ENCODE measurements at places on chromosomes 16 and 17. TPM values are rescaled to one million over a fixed set of nuclear protein-coding genes. Genes with fewer than 3 reads are reported as not detected.

DNA sequence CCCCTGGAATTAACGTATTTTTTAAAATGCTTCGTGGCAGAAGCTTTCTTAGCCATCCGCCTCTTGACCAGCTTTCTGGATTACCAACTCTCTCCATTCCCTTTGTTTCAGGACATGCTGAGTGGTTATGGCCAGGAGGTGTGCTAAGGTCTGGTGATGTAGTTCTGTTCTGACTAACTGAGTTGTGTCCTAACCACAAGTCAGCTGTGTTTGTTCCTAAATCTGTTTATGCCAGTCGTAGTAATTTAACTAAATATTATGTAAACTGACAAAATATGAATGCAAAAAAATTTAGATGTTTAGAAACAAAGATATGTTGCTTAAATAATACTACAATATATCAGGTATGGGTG is 61.6 kb downstream of the MRTFB start:
- H3K36me3 ChIP-seq: peaks cover 4% of the 10 kb centered on the region
- no peaks in the 10 kb centered on the region for H3K27me3 ChIP-seq
- no peak for DNase-seq
- H3K27ac ChIP-seq: no peak overlapping the region
- peaks cover 1% of the 10 kb centered on the region for H3K4me1 ChIP-seq

Gene TBC1D3H
- 0.37 TPM for total RNA-seq

Gene CPPED1
- 41.3 TPM for total RNA-seq

Gene QRICH2
- 12.2 TPM for total RNA-seq

- H3K4me1 ChIP-seq: peaks cover 50% of the 10 kb centered on the region
- no peak overlapping the region for H3K4me3 ChIP-seq
- H3K36me3 ChIP-seq: no peaks in the 10 kb centered on the region
- H3K27me3 ChIP-seq: peaks cover 8% of the 10 kb centered on the region
Observed at GRCh38 chr17:77442976-77443747, 302.4 kb downstream of the SEC14L1 start.

DNA sequence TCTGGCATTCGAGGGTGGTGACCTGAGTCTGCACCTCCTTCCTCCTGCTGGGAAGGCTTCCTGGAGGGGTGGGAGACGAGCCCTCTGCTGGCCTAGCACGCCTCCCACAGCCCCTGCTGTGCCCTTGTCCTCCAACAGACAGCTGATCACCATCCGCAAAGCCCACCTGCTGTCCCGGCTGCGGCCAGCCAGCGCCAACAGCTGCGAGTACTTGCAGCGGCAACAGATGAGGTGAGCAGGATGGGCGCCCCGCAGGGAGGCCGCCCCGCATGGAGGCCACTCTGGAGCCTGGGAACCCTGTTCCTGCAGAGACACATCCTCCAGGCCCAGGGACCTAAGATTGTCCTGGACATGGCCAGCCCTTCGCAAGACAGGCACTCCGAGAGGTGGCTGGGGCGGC is 21.6 kb downstream of the UBALD1 start:
- peaks cover 16% of the 10 kb centered on the region for H3K4me1 ChIP-seq
- DNase-seq: peak; percentile 78
- peaks cover 5% of the 10 kb centered on the region for H3K27me3 ChIP-seq
- H3K27ac ChIP-seq: peak overlapping the region; percentile 88

GRCh38 chr17:34673516-34673915 is 94.1 kb downstream of the TMEM132E start:
- H3K4me1 ChIP-seq: no peaks in the 10 kb centered on the region
- no peak overlapping the region for H3K4me3 ChIP-seq
- H3K27ac ChIP-seq: no peak overlapping the region
- no peak for DNase-seq

DNA sequence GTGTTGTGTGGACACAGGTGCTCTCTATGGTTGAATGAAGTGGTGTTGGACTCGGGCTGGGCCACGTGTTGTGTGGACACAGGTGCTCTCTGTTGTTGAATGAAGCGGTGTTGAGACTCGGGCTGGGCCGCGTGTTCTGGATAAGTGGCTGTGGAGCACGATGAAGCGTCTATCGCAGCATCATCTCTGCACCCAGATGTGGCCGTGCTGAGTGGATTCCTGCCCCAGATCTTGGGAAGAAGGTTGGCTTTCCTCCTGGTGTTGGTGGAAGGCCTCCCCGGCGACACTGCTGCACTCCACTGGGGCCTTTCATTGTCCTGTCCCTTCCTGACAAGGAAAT is 69.1 kb downstream of the RPTOR start:
- no peak overlapping the region for H3K4me3 ChIP-seq
- DNase-seq: no peak
- H3K27me3 ChIP-seq: peaks cover 12% of the 10 kb centered on the region
- H3K4me1 ChIP-seq: peaks cover 29% of the 10 kb centered on the region

Gene ZNF232
- total RNA-seq: 44.5 TPM

Gene MYCBPAP
- 2.5 TPM for total RNA-seq

DNA sequence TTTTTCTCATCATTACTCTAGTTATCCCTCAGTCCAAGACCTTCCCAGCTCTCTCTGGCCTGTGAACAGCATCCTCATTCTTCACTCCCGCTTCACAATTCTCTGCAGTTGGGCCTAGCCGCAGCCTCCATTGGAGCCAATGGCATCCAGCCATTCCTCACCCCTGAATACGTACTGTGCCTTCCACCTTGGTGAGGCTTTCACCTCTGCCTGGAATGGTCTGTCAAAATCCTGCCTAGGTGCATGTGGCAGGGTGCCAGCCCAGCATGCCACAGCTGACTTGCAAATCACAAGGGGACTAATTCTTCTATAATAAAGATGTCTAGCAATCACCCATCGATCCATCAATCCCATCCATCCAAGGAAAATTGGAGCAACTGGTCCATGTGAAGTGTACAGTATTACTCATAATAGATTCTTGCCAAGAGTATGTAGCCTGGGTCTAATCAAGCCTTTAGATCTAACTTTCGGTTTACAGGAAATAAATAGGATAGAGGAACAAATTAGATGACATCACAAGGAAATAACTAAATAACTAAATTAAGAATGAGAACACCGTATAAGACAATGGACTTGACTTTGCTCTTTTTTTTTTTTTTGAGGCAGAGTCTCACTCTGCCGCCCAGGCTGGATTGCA is 5.1 kb upstream of the CX3CL1 start:
- no peaks in the 10 kb centered on the region for H3K27me3 ChIP-seq
- H3K27ac ChIP-seq: no peak overlapping the region
- no peaks in the 10 kb centered on the region for H3K4me1 ChIP-seq
- H3K4me3 ChIP-seq: no peak overlapping the region
- DNase-seq: no peak
- no peaks in the 10 kb centered on the region for H3K36me3 ChIP-seq

Gene TAC4
- not detected for total RNA-seq

Gene ABCA5
- 485 TPM for total RNA-seq

DNA sequence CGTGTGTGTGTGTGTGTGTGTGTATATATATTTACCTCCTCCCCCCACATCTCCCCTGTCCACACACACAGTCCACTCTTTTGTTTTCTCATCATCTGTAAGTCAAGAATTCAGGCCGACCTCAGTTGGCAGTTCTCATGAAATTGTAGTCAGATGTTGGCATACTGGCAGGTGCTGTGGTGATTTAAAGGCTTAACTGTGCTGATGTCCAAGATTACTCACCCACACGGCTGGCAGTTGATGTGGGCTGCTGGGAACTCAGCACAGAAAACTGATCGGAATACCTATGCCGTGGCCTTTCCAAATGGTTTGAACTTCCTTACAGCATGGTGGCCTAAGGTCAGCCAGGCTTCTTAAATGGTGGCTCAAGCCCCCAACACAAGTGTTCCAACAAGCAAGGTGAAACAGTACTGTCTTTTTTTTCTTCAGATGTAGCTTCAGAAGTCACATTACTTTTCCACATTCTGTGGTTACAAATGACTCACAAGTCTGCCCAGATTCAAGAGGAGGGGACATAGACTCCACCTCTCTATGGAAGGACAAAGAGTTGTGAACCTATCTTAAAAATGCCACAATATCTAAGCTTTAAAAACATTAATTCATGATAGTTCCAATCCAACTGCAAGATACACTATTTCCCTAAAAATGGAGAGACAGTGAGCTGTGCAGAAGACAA is 198.5 kb upstream of the HS3ST4 start:
- H3K4me3 ChIP-seq: no peak overlapping the region
- DNase-seq: no peak
- H3K27me3 ChIP-seq: no peaks in the 10 kb centered on the region
- H3K4me1 ChIP-seq: no peaks in the 10 kb centered on the region
- no peaks in the 10 kb centered on the region for H3K36me3 ChIP-seq
- no peak overlapping the region for H3K27ac ChIP-seq

Gene PRSS8
- not detected for total RNA-seq

DNA sequence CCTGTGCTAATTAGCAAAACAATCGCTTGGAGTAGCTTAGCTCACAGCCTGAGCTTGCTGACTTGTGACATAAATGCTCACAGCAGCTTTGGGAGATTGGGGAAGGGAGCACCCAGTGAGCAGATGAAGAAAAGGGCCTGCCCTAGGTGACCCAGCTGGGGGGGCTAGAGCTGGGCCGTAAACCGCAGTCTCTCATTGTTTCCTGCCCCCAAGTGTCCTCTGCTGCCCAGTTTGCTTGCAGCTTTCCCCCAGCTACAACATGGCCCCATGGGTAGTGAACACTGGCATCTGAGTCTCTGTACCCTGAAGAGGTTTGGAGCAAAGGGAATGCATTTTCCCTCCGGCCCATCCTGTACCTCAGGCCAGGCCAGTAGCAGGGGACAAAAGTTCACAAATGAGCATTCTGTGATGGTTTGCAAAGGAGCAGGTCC is 349.4 kb downstream of the SLC39A11 start:
- peaks cover 12% of the 10 kb centered on the region for H3K4me1 ChIP-seq
- H3K4me3 ChIP-seq: no peak overlapping the region
- H3K27ac ChIP-seq: no peak overlapping the region
- no peak for DNase-seq

- H3K4me3 ChIP-seq: peak overlapping the region; percentile 89
- peak; percentile 54 for DNase-seq
- peak overlapping the region; percentile 98 for H3K27ac ChIP-seq
- peaks cover 9% of the 10 kb centered on the region for H3K36me3 ChIP-seq
- peaks cover 61% of the 10 kb centered on the region for H3K4me1 ChIP-seq
Observed at GRCh38 chr17:32264140-32264799, 1.4 kb upstream of the RHBDL3 start.

Measured in glutamatergic neuron (in vitro differentiated cells).